ENCODE measurements at places on chromosomes 16 and 17. TPM values are rescaled to one million over a fixed set of nuclear protein-coding genes. Genes with fewer than 3 reads are reported as not detected.

Gene AIPL1
- total RNA-seq = not detected

Gene HGS
- 91.5 TPM for total RNA-seq

Gene AMZ2
- total RNA-seq = 52.4 TPM

Gene NUBP1
- 27.4 TPM for total RNA-seq

- DNase-seq = no peak
Measured at GRCh38 chr17:50003911-50004310, 8.9 kb upstream of the DLX3 start.

GRCh38 chr17:77914385-77915254 lies 43.9 kb upstream of the TNRC6C start:
- DNase-seq = no peak

GRCh38 chr16:27951489-27952120 lies 111.9 kb downstream of the GSG1L start:
- no peak for DNase-seq

- no peak for DNase-seq
Measured at GRCh38 chr16:68265078-68265920, 973 bp downstream of the SLC7A6 start.

DNA sequence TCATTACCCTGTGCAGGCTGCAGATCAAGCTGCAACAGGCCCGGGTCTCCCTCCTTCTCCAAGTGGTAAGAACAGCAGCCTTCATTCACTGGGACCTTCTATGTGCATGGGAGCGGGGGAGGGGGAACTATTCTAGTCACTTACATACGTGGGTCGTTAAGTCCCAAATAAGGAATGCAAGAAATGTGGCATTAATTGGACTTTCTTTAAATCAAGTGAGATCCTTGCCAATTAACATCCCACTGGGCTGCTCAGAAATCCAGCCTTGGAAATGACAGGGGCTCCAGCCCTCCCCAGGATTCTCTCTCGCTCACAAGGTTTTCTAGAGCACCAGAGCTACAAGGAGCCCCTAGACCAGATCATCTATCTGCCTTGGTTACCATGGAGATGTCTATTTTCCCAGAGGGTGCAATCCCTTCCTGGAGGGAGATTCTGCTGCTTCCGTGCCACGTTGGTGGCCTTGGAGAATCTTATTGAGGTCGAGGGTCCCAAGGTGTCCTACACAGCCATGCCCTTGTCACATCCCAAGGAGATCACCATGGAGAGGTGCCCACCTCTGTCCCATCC lies 5.2 kb upstream of the EIF1 start:
- no peak for DNase-seq

GRCh38 chr17:17198281-17198680 lies 7.9 kb downstream of the PLD6 start:
- DNase-seq = no peak

DNA sequence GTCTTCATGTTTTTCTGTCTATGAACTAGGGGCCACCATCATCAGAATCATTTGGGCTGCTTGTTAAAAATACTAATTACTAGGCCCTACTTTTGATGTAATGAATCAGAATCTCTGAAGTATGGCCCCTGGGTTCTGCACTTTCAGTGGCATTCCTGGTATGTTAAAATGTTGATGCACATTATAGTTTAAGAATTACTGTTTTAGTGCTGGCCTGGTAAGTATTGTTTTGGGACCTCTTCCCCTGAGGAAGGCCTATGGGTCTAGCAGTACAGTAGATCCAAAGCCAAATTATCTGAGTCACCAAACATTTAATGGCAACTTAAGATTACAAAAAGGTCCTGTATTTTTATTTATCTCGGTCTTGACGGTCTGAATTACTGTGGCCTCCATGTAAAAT lies 58.8 kb downstream of the AP2B1 start:
- no peak for DNase-seq

- DNase-seq = no peak
Measured at GRCh38 chr16:11098601-11099390, 154.4 kb downstream of the CLEC16A start.

GRCh38 chr16:31382485-31383161 lies 10.5 kb upstream of the ITGAD start:
- DNase-seq = no peak

DNA sequence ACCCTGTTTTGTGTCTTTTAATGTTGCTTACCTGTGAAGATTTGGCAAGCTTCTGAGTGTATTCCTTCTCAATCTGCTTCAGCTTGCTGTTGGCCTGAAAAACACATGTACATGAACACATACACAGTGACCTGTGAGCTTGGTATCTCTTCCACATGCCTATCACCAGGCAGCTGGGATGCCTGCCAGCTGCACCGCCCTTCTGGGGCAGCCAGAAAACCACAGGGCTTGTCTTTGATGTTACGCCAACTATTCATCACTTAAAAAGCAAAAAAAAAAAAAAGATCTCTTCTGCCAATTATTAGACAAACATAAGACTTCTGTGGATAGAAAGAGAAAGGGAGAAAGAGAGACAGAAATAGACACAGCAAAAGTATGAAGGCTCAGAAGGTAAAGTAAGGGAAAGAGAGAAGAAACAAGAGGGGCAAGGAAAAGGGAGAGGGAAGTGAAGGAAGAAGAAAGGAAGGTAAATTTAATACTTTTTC lies 189.2 kb upstream of the AXIN2 start:
- DNase-seq = peak; percentile 22

GRCh38 chr16:75535211-75535843 lies 581 bp downstream of the CHST5 start:
- DNase-seq = no peak

- no peak for DNase-seq
Measured at GRCh38 chr17:71055128-71055527, 885.8 kb downstream of the KCNJ2 start.

All from pulmonary artery endothelial cell (primary cell).